ENCODE measurements at places on chromosomes 12 and 14.

- peak; percentile 34 for DNase-seq
These were observed 149.3 kb downstream of the CALM1 start for GRCh38 chr14:90545966-90546751.

- DNase-seq, result peak; percentile 83
These were observed 53.1 kb downstream of the SIX6 start for GRCh38 chr14:60561845-60562746.

GRCh38 chr14:101962503-101962874 lies 1.9 kb upstream of the DYNC1H1 start:
- peak; percentile 82 for DNase-seq

- DNase-seq, result peak; percentile 48
These were observed 25.6 kb downstream of the KCNK13 start for GRCh38 chr14:90087433-90087832.

GRCh38 chr12:93121729-93122488 lies 192.8 kb upstream of the EEA1 start:
- peak; percentile 47 for DNase-seq

Data from fibroblast of gingiva (primary cell).